Prostate gland (tissue), 2 donors: ENCODE measurements at places on chromosomes 3 and 15. TPM values are rescaled to one million over a fixed set of nuclear protein-coding genes. Genes with fewer than 3 reads are reported as not detected.

The GP5 gene
- total RNA-seq: not detected

DNA sequence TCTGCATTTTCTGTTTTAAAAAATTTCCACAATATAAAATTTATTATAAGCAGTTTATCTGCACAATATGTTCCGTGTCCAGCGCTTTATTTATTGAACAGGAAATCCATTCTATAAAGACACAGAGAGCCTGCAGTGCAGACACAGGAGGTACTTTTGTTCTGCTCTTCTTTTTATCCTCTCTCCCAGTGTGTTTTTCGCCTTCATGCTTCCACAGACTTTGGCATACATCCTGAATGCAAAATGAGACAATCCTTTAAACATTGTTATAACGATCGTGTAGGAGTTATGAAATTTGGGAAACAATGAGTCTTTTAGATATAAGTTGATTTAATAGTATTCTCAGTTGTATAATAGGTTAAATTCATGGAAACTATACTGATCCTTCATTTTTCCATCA lies 749.2 kb downstream of the NAALADL2 start:
- no peaks in the 10 kb centered on the region for H3K4me1 ChIP-seq
- H3K27me3 ChIP-seq: no peaks in the 10 kb centered on the region
- DNase-seq: no peak
- no peaks in the 10 kb centered on the region for H3K36me3 ChIP-seq
- H3K27ac ChIP-seq: no peak overlapping the region
- H3K4me3 ChIP-seq: no peak overlapping the region

- H3K36me3 ChIP-seq: no peaks in the 10 kb centered on the region
- DNase-seq: no peak
- H3K4me3 ChIP-seq: peak overlapping the region; percentile 62
- no peaks in the 10 kb centered on the region for H3K27me3 ChIP-seq
- H3K4me1 ChIP-seq: no peaks in the 10 kb centered on the region
These were observed 272 bp upstream of the SRPRB start for GRCh38 chr3:133805384-133805701.

- peak overlapping the region; percentile 94 for H3K27ac ChIP-seq
- H3K4me1 ChIP-seq: no peaks in the 10 kb centered on the region
- H3K36me3 ChIP-seq: peaks cover 9% of the 10 kb centered on the region
- peak overlapping the region; percentile 92 for H3K4me3 ChIP-seq
These were observed 737 bp downstream of the JAGN1 start for GRCh38 chr3:9891072-9891622.

- peak overlapping the region; percentile 62 for H3K27ac ChIP-seq
- no peak overlapping the region for H3K4me3 ChIP-seq
- no peaks in the 10 kb centered on the region for H3K36me3 ChIP-seq
- H3K27me3 ChIP-seq: no peaks in the 10 kb centered on the region
- DNase-seq: no peak
These were observed 94.4 kb downstream of the DNASE1L3 start for GRCh38 chr3:58116161-58116955.

GRCh38 chr3:122868322-122868721 lies 73.5 kb downstream of the SLC49A4 start:
- H3K4me1 ChIP-seq: no peaks in the 10 kb centered on the region
- DNase-seq: no peak
- H3K4me3 ChIP-seq: no peak overlapping the region
- H3K27ac ChIP-seq: no peak overlapping the region

GRCh38 chr3:119035014-119035346 lies 334 bp upstream of the IGSF11 start:
- DNase-seq: no peak
- no peaks in the 10 kb centered on the region for H3K36me3 ChIP-seq
- H3K27me3 ChIP-seq: peaks cover 3% of the 10 kb centered on the region
- H3K4me1 ChIP-seq: peaks cover 2% of the 10 kb centered on the region
- H3K27ac ChIP-seq: no peak overlapping the region
- H3K4me3 ChIP-seq: peak overlapping the region; percentile 53

GRCh38 chr15:56608993-56609392 lies 124.3 kb downstream of the ZNF280D start:
- no peaks in the 10 kb centered on the region for H3K36me3 ChIP-seq
- H3K4me3 ChIP-seq: no peak overlapping the region
- DNase-seq: no peak
- no peaks in the 10 kb centered on the region for H3K4me1 ChIP-seq
- H3K27ac ChIP-seq: no peak overlapping the region
- no peaks in the 10 kb centered on the region for H3K27me3 ChIP-seq

DNA sequence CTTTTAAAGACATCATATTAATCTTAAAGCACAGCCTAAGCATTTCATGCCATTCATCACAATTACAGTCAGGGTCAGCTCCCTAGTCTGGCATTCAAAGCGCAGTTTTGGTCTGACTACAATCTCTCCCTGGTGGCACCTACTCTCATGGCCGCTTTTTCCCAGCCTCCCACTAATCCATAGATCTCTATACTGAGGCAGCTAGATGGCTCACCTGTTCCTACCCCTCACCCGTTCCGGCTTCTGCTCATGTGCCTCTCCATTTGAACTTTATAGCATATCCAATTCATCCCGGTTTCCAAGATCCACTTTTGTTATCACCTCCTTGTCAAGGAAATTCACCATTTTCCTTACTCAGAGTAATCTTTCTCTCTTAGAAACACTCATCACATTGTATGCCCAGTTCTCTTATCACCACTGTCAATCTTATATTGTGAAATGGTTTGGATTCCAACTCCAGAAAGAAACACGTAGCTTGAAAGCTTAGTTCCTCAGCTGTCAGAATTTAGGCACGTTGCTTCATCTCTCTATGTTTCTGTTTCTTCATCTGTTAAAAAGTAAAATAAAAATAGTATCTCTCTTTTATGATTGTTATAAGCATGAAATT lies 220.0 kb upstream of the UBE2E2 start:
- H3K4me3 ChIP-seq: no peak overlapping the region
- no peaks in the 10 kb centered on the region for H3K27me3 ChIP-seq
- H3K4me1 ChIP-seq: no peaks in the 10 kb centered on the region
- H3K36me3 ChIP-seq: no peaks in the 10 kb centered on the region

The RTP1 gene
- total RNA-seq: not detected

GRCh38 chr3:61715886-61716527 lies 154.6 kb downstream of the PTPRG start:
- DNase-seq: no peak
- no peak overlapping the region for H3K27ac ChIP-seq
- H3K36me3 ChIP-seq: no peaks in the 10 kb centered on the region
- H3K4me1 ChIP-seq: no peaks in the 10 kb centered on the region
- H3K27me3 ChIP-seq: no peaks in the 10 kb centered on the region

DNA sequence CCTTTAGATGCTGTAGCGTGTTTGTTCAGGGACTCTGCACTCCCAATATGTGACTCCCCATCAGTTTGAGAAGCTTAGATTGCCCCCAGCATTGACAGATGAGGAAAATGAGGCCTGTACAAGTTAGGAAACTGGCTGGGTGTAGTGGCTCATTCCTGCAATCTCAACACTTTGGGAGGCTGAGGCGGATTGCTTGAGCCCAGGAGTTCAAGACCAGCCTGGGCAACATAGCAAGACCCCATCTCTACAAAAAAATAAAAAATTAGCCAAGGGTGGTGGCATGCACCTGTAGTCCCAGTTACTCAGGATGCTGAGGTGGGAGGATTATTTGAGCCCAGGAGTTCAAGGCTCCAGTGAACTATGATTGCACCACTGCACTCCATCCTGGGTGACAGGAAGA lies 14.0 kb upstream of the PTPN23 start:
- DNase-seq: no peak
- H3K27me3 ChIP-seq: no peaks in the 10 kb centered on the region
- no peaks in the 10 kb centered on the region for H3K36me3 ChIP-seq
- no peak overlapping the region for H3K27ac ChIP-seq

The FBXO40 gene
- total RNA-seq: 0.68 TPM

- no peaks in the 10 kb centered on the region for H3K27me3 ChIP-seq
- no peak overlapping the region for H3K27ac ChIP-seq
- DNase-seq: no peak
- no peak overlapping the region for H3K4me3 ChIP-seq
These were observed 152.8 kb downstream of the KCNAB1 start for GRCh38 chr3:156273111-156273694.

DNA sequence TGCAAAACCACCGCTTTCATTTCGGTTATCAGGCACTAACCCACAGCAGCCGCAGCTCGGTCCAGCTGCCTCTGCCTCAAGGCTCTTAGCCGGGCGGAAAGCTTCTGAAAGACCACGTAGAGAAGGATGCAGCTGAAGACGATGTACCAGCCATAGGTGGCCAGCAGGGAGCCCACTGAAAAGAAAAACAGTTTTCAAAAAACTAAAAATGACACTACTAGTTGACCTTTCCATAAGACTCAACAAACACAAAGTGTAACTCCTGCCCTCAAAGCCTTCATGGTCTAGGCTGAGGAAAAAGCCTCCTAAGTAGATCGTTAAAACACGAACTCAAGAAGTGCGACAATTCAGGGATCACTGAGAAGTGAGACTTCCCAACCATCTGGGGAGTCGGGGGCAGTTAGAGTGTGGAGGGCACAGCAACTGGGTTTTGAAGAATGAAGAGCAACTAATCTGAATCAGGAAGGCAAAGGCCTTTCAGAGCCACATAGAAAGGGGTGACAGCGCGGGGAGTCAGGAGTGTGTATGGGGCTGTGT lies 716 bp downstream of the SELENOS start:
- H3K36me3 ChIP-seq: peaks cover 13% of the 10 kb centered on the region
- no peak for DNase-seq
- H3K4me3 ChIP-seq: peak overlapping the region; percentile 83
- peak overlapping the region; percentile 78 for H3K27ac ChIP-seq
- H3K4me1 ChIP-seq: no peaks in the 10 kb centered on the region

DNA sequence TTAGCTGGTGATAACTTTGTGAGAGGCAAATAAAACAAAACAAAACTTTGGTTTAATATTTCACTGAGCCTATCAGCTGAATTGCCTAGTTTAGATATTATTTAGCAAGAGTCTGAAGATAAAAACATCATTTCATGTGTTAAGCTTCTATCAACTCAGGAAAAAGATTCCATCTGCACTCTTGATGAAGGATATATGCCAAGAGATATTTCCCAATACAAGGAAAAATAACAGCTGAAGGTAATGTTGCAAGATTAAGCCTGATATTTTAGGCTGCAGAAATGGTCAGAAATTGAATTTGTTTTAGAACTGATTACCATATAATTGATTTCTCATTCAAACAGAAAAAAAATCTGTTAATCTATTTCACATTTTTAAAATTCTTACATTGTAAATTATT lies 77.2 kb upstream of the SLITRK3 start:
- no peak overlapping the region for H3K4me3 ChIP-seq
- no peaks in the 10 kb centered on the region for H3K36me3 ChIP-seq
- H3K27ac ChIP-seq: no peak overlapping the region
- H3K4me1 ChIP-seq: no peaks in the 10 kb centered on the region

GRCh38 chr3:121490161-121490560 lies 55.6 kb downstream of the POLQ start:
- no peaks in the 10 kb centered on the region for H3K27me3 ChIP-seq
- no peak overlapping the region for H3K27ac ChIP-seq
- DNase-seq: no peak
- no peak overlapping the region for H3K4me3 ChIP-seq
- H3K36me3 ChIP-seq: no peaks in the 10 kb centered on the region

The ZNF80 gene
- 0.62 TPM for total RNA-seq

GRCh38 chr3:194072097-194072428 lies 63.9 kb upstream of the HES1 start:
- no peak overlapping the region for H3K4me3 ChIP-seq
- H3K27me3 ChIP-seq: no peaks in the 10 kb centered on the region
- H3K27ac ChIP-seq: no peak overlapping the region

GRCh38 chr15:77329202-77329601 lies 90.7 kb downstream of the PEAK1 start:
- no peak overlapping the region for H3K4me3 ChIP-seq
- DNase-seq: no peak
- H3K27ac ChIP-seq: no peak overlapping the region
- H3K27me3 ChIP-seq: no peaks in the 10 kb centered on the region
- no peaks in the 10 kb centered on the region for H3K36me3 ChIP-seq
- H3K4me1 ChIP-seq: no peaks in the 10 kb centered on the region

GRCh38 chr3:17942856-17943255 lies 200.4 kb upstream of the TBC1D5 start:
- H3K36me3 ChIP-seq: no peaks in the 10 kb centered on the region
- H3K27me3 ChIP-seq: no peaks in the 10 kb centered on the region
- no peak overlapping the region for H3K27ac ChIP-seq
- H3K4me3 ChIP-seq: no peak overlapping the region

DNA sequence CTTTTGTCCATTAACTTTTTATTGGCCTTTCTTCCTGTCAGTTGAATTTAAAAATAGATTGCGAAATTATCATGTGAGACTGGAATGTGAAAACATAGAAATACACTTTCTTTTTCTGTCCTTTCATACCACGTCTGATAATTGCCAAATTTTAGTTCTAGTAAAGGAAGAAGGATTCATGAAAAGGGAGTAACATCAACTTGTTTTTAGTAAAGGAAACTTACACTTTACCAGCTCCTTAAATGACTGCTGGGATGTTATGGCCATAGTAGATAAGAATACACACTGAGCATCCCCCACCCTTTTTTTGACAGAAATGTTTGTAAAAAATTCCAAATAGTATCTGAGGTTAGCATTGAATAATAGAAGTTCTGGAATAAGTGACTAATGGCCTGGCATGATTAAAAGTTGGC lies 137.9 kb downstream of the NEO1 start:
- no peak overlapping the region for H3K4me3 ChIP-seq
- no peaks in the 10 kb centered on the region for H3K4me1 ChIP-seq
- no peaks in the 10 kb centered on the region for H3K36me3 ChIP-seq
- H3K27ac ChIP-seq: no peak overlapping the region
- DNase-seq: no peak

DNA sequence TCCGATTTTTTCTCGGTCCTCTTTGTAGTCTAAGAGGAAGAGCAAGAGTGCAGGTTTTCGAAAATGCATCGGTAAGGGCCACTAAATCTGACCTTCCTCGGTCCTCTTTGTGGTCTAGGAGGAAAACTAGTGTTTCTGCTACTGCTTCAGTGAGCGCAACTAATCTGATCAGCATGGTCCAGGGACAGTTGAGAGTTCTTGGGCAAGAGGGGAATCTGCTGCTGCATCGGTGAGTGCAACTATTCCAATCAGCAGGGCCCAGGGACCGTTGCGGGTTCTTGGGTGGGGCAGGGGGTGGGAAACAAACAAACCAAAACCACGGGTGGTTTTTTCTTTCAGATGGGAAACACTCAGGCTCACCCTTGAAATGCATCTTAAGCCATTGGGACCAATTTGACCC lies 10.5 kb upstream of the OSBPL11 start:
- H3K27ac ChIP-seq: no peak overlapping the region
- H3K36me3 ChIP-seq: no peaks in the 10 kb centered on the region

DNA sequence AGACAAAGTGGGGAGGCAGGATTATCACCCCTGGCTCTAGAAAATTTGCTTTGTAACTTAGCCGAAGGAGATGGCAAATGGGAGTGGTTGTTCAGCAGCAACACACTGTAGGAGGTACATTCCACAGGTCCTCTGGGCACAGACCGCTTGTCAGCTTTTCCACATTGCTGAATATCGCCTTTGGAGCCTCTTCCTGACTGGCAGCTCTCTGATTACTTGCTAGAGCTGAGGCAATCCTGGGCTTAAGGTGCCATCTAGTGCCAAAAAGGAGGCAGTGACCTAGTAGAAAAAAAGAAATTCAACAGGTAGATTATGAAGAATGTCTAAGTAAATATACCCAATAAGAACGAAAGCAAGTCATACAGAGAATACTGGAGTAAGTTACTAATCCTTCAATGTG lies 13.1 kb upstream of the SCN5A start:
- no peak overlapping the region for H3K4me3 ChIP-seq
- H3K27me3 ChIP-seq: peaks cover 6% of the 10 kb centered on the region
- no peak overlapping the region for H3K27ac ChIP-seq

- no peak for DNase-seq
- H3K27ac ChIP-seq: no peak overlapping the region
- no peaks in the 10 kb centered on the region for H3K36me3 ChIP-seq
- no peak overlapping the region for H3K4me3 ChIP-seq
- no peaks in the 10 kb centered on the region for H3K4me1 ChIP-seq
These were observed 8.0 kb upstream of the CBLB start for GRCh38 chr3:105876780-105877327.
